ENCODE measurements at places on chromosomes 3 and 15. TPM values are rescaled to one million over a fixed set of nuclear protein-coding genes. Genes with fewer than 3 reads are reported as not detected.

DNA sequence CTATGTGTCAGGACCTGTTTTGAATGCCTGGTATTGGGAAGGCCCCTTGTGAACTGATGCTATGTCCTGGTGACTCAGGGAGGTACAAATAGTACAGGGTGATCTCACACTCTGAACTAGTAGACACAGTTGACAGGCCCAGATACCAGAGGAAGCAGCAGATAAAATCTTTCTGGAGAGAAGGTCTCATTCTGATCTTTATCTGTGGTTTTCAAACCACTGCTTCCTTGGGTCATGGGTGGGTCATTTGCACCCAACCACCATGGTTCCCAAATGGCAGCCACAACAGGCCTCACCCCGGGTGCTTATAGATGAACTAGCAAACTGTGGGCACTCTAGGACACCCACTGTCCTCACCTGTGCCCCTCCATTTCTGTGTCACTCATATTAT is 43.4 kb downstream of the PXYLP1 start:
- DNase-seq: peak; percentile 79

The GHSR gene
- total RNA-seq: not detected

DNA sequence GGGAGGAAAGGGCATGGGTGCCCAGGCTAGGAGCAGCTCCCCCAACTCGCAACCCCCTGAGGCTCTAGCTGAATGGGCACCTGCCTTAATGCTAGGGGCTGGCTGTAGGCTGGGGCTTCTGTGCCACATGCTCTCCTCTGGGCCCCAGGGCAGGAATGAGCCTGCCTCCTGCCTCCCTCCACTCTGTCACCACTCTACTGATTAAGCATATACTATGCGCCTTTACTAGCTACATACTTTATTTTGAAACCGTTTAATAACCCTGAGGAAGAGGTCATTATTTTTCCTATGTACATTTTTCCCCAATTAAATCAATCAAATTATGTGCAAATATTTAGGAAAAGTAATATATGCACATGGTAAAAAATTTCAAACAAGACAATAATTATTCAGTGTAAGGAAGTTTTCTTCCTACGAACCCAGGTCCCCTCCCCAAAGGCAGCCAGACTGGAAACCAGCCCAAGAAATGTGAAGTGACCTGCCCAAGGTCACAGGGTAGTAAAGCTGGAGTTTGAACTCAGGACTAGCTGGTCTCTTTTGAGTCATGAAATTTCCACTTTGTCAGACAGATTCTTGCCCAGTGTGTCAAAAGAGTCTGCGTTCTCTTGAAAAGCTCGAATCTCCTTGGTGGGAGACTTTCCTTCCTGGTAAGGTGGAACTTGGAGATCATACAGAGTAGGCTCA is 122.5 kb downstream of the DNAJB8 start:
- no peak for DNase-seq

- no peak for DNase-seq
These were observed 13.0 kb downstream of the CALML4 start for GRCh38 chr15:68192117-68192516.

The MCF2L2 gene
- total RNA-seq: not detected

DNA sequence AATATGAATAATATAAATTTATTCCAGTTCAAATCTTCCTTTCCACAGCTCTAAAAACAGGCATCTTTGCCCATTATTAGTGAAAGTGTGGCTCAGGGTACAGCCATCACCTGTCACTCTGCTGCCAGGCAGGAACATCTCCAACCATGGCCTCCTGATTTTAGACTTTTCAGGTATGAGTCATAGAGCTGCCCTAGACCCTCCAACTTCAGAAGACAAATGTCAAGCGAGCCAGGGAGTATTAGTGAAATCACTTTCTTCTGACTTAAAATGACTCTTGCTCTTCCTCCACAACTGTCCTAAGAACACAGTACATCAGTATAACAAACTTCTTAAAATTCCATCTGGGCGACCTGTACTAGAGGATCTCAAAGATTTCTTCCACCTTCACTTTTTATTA is 78.1 kb upstream of the AKAP13 start:
- no peak for DNase-seq

GRCh38 chr3:18264361-18264760 is 160.8 kb downstream of the SATB1 start:
- no peak for DNase-seq

DNA sequence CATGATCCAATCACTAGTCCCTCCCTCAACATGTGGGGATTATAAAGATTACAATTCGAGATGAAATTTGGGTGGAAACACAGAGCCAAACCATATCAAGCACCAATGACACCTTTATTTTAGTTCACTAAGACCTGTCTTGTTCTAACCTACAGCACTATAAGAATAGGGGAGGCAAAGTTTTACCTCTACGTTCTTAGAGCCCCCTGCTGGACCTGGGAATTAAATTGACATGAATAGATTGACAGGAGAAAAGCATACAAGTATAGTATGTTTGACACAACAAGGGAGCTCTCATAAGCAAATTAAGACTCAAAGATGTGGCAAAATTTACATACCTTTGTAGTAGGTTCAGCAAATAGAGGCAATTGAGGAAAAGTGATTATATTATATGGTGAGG is 974.4 kb upstream of the ALCAM start:
- DNase-seq: peak; percentile 3

DNA sequence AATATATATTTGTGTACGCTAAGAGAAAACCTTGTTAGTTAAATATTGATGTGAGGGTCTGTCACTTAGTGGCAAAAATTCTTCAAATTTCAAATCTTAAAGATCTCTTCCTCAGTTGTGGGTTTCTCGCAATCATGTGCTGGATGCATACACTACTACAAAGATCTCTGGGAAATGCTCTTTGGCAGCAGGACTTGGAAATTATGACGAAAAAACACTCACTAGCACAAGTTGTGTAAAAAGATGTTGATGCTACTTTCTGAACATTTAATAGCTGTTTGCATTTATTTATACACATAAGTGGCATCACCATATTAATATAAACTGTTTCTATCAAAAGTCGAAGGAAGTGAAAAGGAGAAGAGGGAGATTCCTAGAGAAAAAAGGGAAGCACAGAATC is 10.8 kb upstream of the NANOGP8 start:
- no peak for DNase-seq

DNA sequence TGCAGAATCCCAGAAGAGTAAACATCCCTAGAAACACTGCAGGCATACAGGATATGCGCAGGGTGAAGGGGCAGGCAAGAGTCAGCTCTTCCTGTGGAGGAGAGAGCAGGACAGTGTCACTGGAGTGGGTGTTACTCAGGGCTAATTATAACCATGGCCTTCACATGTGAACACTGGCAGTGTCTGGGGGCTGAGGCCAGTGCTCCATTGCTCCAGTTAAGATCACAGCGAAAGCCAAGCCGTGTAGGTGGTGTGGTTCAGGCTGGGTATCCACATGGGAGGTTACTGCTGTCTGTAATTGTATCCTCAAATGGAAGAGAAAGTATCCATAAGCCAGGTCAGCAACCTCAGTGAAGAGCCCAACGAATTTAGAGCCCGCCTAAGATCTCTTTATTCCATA is 84.6 kb downstream of the MESD start:
- DNase-seq: peak; percentile 30

DNA sequence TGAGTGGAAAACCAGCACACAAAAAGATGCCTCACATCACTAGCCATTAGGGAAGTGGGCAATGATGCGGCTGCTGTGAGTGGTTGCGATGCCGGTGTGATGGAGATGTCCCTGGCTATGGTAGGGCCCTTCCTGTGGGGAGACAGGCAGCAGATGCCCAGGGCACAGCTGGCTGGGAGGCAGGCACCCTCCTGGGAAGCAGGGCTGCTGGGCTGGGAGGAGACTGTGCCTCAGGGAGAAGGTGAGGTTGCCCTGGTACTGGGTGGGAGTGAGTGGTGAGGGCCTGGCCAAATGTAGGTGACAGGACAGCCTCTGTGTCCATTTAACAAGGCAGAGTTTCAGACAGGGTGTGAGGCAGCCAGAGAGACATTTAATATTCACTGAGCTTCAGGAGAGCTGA is 335.6 kb downstream of the OCA2 start:
- DNase-seq: no peak
